ENCODE measurements at places on chromosomes 7 and 10.
A peak's percentile ranks its signal among the peaks of the same experiment; 100 is the strongest.

- no peak for DNase-seq
These were observed 135.4 kb upstream of the SEMA3D start for GRCh38 chr7:85322252-85322651.

DNA sequence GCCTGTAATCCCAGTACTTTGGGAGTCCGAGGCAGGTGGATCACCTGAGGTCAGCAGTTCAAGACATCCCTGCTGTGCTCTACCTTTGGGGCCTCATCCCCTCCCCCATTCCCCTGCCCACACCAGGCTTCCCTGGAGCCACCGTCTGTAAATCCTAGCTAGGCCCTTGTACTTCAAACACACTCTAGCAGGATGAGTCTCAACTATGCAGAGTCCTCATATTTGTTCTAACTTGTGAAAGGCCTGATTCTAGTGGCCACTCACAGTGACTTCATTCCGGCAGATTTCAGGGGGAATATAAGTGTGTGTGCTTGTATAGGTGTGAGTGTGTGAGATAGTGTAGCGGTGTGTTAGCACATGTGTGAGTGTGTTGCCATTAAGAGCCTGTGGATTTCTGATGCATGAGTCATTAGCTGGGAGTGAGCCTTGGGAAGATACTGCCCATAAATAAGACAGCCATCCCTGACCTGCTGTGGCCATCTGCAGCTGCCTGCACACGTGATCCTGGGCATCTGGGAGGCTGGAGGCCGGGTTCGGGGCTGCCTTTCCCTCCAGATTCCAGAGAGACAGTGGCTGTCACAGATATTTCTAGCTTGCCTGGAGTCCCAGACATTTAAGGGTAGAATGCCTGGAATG, 1.7 kb upstream of the NEURL1 start:
- no peak for DNase-seq

DNA sequence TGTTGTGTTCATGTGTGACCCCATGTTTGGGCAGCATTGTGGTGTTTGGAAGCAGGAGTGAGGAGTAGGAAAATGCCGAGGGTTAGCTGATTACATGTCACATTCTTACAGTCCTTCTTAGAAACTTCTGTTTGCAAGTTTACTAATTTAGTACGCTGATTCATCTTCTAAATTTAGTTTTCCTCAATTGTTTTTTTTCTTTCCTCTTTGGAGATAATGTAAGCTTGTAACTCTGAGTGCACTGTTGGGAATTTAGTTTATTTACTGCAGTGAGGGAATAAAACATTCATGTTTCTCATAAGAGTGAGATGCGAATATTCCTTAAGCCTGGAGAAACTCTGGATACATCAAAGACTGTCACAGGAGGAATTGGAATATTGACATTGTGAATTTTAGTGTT, 135.0 kb downstream of the NT5C2 start:
- DNase-seq, result no peak

GRCh38 chr10:126080879-126081411, 184.6 kb downstream of the FANK1 start:
- DNase-seq, result no peak

DNA sequence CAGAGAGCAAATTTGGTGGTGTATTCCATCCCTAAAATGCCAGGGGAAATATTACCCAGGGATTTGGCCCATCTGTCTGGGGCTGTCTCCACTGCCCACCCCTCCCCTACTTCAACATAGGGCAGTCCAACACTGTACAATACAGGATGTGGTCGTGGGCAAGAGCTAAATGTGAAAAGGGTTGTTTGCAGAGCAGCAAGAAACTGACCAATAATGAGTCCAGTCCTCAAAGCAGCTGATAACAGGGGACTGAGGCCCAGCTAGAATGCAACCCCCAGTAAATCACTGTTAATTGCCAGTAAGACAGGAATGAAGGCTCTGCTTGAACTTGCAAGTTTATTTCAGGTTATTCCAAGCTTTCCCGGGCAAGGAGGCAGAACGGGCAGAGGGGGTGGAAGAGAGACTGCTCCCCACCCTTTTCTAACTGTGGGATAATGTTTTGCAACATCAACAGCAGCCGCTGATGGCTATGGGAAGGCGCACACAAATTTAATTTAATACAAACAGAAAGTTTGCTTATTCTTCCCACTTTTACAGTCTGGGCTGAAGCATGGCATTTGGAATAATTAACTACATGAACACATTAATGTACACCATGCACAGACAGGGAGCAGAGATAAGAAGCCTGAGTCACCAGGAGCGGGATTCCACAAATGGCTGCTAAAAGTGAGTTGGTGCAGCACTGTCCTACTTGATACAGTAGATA, 36.8 kb downstream of the AFAP1L2 start:
- no peak for DNase-seq

- no peak for DNase-seq
These were observed 257 bp downstream of the WAC start for GRCh38 chr10:28533186-28533564.

DNA sequence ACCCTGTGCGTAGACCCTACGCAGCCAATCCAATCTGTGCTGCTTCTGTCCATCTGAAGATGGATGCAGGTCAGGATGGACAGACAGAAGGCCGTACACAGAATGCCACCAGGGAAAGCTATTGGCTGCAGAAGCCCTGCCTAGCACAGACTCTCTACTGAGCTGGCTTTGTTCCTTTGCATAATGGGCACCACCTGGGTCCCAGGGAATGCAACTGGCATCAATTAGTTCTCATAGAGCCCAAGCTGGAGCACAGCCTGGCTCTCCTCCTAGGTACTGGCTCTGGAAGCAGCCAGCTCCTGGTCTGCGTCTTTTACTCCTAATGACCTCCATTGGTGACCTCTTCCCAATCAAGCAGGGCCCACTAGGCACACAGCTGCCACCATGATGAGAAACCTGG, 26.8 kb upstream of the CACUL1 start:
- no peak for DNase-seq

DNA sequence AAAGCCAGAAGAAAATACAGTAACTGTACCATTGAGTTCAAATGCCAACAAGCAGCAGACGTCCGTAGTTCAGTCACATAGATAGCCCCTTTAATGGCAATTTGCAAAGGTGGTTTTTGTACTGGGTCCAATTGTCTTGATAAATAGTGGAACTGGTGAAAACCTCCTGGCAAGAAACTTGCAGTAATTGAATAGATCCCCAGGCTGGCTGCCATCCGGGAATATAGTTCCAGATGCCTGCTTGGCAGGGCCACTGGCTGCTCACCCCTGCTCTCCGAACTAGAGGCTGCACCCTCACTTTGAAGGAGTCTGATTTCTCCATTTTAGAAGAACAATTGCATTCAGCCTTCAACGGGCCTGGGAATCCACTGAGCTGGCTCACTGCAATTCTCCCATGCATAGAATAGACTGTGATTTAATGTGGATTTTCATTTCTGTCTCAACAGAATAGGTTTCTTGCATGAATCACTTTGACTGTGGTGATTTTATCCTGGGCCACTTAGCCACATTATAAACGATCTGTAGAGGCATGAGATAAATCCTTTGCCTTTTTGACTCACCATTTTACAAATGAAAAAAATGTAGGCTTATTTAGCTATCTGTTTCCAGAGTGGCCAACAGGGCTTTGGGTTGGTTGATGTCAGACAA, 35.9 kb upstream of the ELMO1 start:
- DNase-seq, result no peak

DNA sequence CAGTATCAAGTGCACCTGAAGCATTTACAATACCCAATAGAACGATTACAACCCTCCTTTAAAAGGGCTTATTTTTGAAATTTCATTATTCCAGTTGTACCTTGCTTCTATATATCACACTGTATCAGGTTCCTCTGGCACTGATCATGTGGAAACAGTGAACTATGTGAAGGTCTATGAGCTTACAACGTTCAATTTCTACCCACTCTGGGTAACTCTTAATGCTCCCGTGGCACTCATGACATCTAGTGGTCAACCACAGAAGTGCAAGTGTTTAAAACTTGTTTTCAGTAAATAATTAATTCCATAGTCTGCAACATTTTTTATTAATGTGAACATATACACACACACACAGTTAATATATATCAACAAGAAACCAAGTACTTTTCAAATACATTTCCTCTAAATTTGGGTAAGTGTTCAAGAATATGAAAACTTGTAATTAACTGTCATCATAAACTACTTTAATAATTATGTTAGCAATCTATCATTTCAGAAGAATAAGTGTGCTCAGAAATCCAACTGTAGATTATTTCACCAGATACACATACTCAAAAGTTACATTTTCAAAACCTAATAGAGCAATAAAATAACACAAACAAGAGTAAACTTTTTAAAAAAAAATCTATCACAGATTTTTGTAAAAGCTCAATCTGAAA, 61.0 kb downstream of the MPP7 start:
- DNase-seq, result peak; percentile 38
